Stimulated activated CD8-positive, alpha-beta memory T cell treated with anti-CD3 and anti-CD28 coated beads, Interleukin-7, amount 100 ng/mL, for 48 hours (primary cell): ENCODE measurements at places on chromosomes 7 and 10.

GRCh38 chr7:158102897-158103296 lies 484.7 kb downstream of the PTPRN2 start:
- no peak for DNase-seq

GRCh38 chr7:90690159-90690858 lies 94.2 kb downstream of the CDK14 start:
- no peak for DNase-seq

- DNase-seq: no peak
These were observed 901.4 kb downstream of the PCDH15 start for GRCh38 chr10:53899463-53900160.

DNA sequence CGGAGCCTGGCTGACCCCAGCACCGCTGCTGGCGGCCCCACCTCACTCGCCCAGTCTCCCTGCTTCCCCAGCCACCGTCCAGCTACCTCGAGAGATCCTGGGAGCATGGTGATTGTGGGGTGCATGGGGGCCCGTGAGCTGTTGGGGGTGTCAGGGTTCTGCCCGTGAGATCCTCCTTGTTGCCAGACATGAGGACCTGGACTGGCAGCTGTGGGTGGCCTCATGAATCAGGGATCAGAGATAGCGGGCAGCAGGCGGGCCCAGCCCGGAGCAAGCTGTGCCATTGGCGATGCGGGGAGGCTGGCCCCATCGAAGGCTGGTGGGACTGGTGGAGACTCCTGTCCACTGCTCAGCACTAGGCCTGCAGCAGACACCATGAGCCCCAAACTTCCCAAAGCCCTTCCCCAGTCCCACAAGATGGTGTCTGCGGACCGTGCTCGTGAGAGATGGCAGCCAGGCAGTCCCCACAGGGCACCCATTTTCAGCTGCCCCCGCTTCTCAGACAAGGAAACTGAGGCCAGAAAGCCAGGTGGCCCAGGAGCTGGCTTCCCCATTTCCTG lies 75.6 kb downstream of the LHPP start:
- no peak for DNase-seq

GRCh38 chr7:73831834-73832651 lies 1.2 kb downstream of the CLDN4 start:
- no peak for DNase-seq

- DNase-seq: no peak
These were observed 17.6 kb upstream of the FGFR2 start for GRCh38 chr10:121615836-121616235.

DNA sequence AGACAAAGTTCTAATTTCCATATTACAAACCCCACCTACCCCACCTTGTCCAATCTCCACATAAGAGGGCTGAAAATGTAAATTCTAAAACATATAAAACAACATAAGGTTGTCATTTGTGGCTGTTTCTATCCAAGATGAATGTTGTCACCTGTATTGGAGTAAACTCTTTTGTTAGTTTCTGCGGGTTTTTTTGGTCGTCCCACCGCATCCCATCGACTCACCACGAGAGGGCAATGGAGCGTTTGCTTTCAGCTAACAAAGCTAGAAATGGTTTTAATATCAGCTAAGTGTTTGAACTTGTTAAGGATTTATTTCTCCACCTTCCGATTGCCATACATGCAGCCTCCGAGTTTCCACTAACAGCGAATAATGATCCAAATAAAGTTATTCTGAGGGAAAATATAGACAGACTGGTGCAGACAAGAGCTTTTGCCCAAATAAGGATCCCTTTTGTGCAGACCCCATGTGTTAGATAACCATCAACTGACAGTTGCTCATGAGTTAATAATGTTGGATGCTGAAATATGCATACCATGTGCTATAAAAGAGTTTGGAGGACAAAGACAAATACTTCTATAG lies 137.2 kb downstream of the ARID5B start:
- no peak for DNase-seq

DNA sequence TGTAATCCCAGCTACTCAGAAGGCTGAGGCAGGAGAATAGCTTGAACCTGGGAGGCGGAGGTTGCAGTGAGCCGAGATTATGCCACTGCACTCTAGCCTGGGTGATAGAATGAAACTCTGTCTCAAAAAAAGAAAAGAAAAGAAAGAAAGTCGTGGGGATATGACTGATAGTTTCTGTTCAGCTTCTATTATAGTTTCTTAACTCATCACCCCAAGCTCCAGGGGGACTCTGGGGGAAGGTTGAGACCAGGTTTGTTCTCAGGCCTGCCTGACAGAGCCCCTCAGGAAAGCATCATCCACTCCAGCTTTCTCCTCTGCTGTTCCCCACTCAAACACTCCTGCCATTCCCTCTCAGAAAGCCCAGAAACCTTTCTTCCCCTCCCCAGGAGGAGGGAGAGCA lies 542.4 kb upstream of the GALNT17 start:
- DNase-seq: no peak

DNA sequence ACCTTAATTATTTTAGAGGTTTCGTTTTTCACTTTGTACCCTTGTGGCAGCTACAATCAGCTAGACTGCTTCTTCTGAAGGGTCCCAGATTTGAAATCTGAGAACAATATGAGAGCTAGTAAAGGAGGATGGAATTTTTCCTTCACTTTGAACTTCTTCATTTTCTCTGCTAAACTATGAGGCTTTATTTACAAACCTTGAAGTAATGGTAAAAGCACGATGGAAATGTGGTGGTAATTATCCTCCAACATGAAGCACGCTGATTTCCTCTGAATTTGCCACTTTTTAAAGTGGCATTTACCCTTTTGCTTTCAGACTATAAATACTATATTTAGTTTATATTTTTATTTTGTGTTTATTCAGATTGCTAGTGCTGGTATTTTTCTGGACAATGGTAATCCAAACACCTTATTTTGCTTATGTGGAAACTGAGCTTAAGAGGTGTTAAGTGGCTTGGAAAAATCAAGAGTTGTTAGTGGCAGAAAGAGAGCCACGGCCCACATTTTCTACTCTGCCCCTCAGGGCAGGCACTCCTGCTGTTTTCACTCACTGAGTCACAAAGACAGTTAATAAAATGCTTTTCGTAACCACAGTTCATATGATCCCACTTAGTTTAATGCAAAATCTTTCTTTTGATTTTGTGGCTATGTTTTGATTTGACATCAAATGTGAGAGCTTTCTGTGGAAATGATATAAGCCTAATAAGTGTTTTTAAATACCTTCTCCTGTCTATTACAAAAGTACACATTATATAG lies 2.7 kb downstream of the SSMEM1 start:
- DNase-seq: no peak

DNA sequence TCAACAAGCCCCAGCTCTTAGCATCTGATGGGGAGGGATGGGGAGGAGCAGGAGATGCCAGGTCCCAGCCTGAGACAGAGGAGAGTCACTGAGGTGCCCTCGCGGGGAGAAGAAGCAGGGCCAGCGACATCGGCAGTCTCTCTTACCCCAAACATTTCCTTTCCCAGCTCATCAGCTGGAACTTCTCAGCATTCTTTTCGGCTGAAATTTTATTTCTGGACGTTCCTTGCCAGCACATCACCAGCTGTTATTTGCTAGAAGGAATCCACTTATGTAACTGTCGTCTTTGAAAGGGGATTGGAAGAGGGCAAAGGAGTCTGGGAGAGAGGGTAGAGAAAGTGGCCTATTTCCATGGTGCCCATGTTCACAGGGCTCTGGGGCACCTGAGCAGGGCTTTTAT lies 101.0 kb upstream of the SHH start:
- DNase-seq: no peak

DNA sequence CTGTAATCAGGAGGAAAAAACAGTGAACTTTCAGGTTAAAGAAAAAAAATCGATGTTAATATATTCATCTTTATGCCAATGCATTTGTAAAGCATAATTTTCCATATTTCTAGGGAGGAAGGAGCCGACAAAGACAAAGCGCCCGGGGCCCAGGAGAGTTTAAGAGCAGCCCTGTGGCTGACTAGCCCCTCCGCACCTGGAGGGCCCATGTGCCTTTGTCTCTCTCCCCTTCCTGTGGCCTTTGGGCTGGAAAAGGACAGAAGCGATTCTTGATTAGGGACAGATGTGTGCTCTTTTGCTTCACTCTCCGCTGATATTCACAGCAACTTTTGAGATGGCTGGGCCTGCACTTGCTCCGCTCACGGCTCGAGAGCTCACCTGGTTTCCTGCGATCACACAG lies 23.1 kb downstream of the DDC start:
- no peak for DNase-seq

DNA sequence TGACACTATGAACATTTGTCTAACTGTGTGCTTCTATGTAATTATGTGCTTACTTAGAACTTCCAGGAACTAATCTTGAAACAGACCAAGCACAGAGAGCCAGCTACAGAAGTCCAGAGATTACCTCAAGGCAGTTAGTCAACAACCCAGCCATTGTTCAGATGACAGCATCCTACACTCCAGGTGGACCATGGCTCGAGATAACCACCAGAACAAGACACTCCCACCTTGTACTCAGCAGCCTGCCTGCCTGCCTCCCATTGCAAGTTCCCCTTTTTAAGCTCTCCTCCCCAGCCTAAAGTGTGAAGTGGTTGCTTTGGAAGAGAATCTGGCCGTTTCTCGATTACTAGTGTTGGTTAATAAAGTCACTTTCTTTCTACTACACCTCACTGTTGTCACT lies 1080.6 kb upstream of the LRRN3 start:
- DNase-seq: no peak

GRCh38 chr10:5930272-5930671 lies 40.2 kb downstream of the FBH1 start:
- no peak for DNase-seq

DNA sequence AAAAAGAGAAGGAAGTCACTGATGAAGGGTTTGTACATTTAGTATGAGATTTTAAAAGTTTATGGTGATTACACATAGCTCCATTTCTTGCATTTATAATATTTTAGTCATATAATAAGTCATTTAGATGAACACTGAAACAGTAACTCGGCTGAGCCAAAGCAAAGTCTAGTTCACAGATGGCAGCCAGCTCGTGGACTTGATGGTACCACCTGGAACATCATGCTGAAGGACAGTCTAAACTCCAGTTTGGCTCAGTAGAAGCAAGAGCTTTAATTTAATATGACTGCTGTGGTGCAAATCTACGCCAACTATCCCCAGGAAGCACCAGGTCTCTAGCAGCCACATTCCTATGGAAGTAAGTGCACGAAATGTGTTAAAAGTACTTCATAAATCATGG lies 16.4 kb downstream of the SRI start:
- no peak for DNase-seq

GRCh38 chr10:11411926-11412545 lies 199.4 kb downstream of the USP6NL start:
- no peak for DNase-seq

- no peak for DNase-seq
These were observed 202.2 kb upstream of the KIAA1217 start for GRCh38 chr10:24006741-24007140.

DNA sequence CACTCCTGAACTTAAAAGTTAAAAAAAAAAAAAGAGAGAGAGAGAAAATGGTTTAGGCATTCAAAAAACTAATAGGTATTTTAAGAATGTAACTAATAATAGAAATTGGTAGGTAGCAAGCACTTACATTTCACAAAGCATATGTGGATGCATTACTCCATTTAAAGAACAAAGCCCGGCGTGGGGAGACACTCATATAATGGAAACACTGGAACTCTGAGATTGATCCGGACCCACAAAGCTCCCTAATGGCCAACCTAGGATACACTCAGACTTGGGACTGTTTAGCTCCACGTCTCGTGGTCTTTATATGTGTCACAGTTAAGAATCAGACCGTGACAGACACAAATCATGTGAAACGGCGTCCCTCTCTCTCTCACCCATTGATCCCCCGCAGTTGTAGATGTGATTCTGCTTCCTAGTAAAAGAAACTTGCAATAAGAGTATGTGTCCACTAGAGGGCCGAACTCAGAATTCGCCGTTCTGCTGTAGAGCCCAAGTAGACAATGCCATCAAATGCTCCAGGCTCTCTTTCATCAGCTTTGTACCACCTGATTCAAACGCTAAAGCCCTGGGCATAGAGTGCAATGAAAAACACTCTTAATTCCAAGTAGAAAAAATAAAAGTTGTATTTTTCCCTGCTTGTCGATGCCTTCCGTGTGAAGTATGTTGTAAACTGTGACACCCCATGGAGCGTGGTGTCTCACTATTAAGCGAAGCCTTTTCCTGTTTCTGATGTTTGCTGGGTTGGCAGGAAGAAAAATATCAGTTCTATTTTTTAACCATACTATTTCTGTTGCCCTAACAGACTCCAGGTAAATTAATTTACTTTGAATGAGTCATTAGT lies 429.0 kb upstream of the MTPN start:
- no peak for DNase-seq
